ENCODE measurements at places on chromosomes 6 and 20.

DNA sequence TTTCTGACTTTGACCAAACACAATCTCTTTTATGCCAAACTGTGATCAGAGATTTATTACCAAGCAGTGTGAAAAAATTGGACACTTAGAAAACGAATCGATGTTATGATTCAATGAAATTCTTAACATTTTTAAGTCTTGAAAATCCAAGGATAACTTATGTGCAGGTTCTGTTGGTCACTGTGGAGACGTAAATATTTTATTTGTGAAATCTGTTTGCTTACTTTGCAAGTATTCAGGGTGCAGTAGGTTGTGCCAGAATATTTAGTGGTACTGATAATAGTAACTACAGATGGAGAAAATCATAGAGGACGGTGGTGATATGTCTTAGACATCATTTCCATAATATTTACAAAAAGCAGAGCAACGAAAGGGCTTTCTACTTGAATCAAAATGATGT is 97.3 kb downstream of the BMP2 start:
- no peak for DNase-seq

GRCh38 chr6:157908369-157909281 is 73.0 kb upstream of the SYNJ2 start:
- no peak for DNase-seq

DNA sequence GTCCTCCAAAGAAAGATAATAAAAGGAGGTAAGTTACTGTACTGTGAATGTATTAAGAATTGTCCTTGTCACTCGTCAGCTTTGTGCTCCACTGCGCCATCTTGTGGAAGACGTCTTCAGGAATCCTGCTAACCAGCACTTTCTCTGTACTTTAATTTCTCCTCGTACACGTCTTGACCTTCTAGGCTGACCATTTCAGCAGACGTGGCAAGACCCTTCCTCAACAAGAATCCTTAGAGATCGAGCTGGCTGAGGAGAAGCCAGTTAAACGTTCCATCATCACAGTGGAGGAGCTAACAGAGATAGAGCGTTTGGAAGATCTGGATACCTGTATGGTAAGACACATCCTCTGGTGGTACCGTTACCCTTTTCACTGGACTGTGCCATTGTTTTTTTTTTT is 95.5 kb upstream of the SCGN start:
- peak; percentile 82 for DNase-seq

GRCh38 chr20:31857861-31858759 is 12.2 kb downstream of the DUSP15 start:
- no peak for DNase-seq

GRCh38 chr20:9134346-9134745 is 65.5 kb downstream of the PLCB4 start:
- no peak for DNase-seq

DNA sequence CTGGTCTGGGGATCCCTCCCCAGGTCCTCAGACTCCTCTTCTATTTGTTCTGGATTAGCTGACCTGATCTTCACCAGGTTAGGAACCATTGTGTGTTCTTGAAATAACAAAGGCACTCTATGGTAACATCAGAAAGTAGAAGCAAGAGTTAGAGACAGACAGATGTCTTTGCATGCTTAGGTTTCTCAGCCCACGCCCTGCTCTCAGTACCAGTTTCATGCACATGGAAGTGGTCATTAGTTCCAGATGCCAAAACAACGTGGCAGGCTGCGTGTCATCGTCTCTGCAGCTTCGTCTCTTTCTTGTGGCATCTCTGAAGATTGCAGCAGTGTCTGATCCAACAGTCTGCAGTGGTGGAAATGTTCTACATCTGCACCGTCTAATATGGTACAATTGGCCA is 89.4 kb downstream of the PACRG start:
- DNase-seq, result no peak

DNA sequence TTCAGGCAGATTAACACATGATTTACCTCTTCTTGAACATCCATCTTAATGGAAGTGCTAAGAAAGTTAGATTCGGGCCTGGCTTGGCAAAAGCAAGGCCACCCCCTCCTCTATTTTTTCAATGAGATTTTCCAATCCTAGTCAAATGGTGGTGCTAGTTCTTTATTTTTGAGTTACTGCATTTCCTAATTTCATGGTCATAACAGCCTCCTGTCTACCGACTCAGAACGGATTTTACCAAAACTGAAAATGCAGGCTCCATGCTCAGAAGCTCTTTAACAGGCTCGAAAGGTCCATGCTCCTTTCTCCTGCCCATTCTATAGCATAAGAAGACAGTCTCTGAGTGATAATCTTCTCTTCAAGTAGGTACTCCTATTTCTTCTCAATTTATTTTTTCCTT is 117.2 kb upstream of the ESR1 start:
- DNase-seq, result no peak

Measured in stimulated activated CD4-positive, alpha-beta T cell treated with anti-CD3 and anti-CD28 coated beads, Interleukin-4, amount 100 ng/mL, for 48 hours (primary cell).